ENCODE measurements at places on chromosomes 7 and 10.

DNA sequence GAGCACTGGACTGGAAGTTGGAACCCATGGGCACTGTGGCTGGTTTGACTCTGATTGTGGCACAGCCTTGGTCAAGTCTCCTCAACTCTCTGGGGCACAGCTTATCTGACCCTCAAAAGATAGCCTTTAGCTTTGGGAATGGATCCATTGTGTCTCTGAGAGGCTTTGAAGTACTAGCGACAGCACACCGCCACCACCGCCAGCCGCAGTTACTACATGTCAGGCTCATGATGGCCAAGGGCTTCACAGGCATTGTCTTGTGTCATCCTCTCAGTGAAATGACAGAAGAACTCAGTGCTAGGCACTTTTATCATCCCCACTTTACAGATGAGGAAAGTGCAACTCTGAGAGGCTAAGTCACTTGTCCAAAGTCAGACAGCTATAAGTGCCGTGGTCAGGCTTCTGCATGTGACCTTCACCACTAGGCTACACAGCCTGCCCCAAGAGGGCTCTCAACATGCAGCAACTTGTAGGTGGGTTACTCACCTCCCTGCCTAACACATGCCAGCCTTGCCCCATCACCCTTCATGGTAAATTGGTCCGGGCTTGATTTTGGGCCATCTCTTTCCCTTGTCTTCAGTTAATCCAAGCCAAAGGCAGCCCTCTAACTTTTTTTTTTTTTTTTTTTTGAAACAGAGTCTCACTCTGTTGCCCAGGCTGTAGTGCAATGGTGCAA lies 44.1 kb downstream of the C10orf105 start:
- DNase-seq = no peak

DNA sequence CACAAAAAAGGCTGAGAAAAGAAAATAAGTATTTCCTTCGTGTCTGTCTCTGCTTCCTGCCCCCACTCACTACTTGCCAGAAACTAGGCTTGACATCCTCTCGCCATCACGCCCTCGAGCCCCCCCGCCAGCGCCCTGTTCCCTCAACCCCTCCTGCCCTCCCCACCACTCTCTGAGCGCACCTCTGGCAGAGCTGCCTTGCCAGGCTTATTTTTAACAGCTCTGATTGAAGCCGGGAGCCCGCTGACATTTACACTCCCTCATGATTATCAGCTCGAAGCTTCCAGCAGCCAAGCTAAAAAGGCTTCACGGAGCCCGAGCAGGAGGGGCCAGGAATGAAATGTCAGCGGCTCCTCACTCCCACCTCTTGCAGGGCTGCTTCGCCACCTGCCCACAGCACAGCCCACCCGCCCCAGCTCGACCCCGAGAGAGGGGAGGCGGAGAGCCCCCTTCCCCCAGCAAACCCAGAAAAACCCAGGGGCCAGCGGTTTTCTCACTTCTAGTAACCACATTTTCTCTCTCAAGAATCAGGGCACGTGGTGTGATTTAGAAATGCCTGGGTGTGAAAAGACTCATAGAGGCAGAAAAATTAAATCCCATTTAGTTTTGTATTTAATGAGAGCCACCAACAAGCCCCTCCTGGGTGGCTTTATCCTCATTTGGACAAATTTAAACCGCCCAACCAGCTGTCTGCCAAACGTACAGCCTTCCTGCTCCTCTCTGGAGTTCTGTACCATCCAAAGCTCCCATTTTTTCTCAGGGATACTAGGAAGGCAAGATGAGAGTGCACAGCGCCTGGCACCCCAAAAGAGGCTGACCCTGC lies 89.3 kb downstream of the SLIT1 start:
- DNase-seq = no peak

GRCh38 chr7:139541600-139542307 lies 18.3 kb downstream of the CLEC2L start:
- no peak for DNase-seq

GRCh38 chr7:34772296-34772938 lies 114.4 kb downstream of the NPSR1 start:
- no peak for DNase-seq

GRCh38 chr7:155168597-155169480 lies 98.7 kb downstream of the HTR5A start:
- DNase-seq = no peak

GRCh38 chr7:2075811-2076210 lies 156.9 kb downstream of the MAD1L1 start:
- DNase-seq = no peak

DNA sequence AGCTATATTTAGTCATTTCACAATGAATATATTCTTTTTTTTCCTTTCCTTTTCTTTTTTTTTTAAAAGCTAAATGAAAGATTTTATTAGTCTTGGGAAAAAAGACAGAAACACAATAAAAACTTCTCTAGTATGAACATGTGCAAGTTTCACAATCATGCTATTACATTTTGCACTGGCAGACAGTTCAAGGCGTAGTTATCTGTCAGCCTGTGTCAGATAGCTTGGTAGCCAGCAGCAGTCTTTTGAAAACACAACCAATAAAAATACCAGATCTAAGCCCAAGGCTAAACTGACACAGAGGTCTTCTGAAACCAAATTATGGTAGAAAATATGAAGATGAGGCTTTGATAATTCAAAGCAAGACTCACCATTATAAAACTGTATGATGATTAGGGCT lies 205.8 kb upstream of the TEX47 start:
- DNase-seq = no peak

- no peak for DNase-seq
Measured at GRCh38 chr10:47246406-47247147, 53.4 kb upstream of the GDF10 start.

DNA sequence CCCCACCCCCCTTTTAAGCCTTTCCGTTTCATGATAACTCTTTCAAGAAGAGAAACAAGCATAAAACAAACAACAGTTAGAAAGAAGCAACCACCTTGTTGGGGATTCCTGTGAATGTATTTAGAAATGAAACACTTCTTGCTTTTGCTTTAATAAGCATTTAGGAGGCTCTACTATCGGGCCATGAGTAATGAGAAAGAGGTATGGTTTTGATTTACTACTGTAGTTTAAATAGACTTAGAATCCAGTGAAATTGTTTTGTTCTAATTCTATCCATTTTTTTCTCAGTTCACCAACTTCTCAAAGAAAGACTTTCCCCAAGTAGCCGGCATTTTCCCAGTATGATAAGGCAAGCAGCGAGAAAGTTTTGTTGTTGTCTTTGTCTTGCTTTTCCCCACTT lies 168.7 kb upstream of the HABP2 start:
- no peak for DNase-seq

DNA sequence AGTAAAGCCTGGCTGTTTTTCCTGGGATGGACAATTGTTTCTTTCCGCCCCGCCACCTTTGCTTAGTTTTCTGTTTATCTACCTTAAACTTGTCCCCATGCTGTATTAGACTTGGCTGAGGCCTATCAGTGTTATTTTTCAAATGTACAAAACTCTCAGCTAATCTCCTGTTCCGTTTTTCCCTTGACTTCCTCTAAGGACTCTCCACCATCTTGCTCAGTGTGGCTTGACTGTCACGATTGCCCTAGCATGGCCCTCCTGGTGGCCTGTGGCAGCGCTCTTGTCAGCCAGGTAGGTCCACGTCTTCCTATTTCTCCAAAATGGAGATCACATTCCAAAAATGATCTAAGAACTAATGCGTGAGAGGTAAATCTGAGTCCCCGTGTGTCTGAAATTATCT lies 36.7 kb downstream of the BAIAP2L1 start:
- DNase-seq = no peak

GRCh38 chr10:97210543-97210960 lies 24.8 kb upstream of the SLIT1 start:
- peak; percentile 44 for DNase-seq

GRCh38 chr7:27173511-27173955 lies 587 bp downstream of the HOXA10 start:
- DNase-seq = no peak

- no peak for DNase-seq
Measured at GRCh38 chr7:132395361-132395760, 180.9 kb downstream of the PLXNA4 start.

GRCh38 chr7:152937282-152937681 lies 177.7 kb downstream of the ACTR3B start:
- no peak for DNase-seq

DNA sequence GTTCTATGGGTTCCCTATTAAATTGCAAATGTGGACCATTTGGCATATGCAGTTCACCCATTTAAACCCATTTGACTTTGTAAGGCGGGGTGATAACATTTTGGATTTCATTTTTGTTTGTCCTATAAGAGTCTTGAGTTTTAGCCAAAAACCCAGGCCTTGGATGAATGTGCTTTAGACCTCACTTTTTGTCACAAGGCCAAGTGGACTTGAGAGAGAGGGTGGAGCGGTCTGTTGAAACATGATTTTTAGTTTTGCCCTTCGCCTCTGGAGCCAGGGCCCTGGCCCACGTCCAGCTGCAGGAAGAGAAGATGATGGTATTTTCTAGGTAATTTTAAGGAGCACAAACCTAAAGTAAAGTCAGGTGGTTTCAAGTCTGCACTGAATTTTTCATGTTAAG lies 260.1 kb downstream of the SLC25A13 start:
- no peak for DNase-seq

DNA sequence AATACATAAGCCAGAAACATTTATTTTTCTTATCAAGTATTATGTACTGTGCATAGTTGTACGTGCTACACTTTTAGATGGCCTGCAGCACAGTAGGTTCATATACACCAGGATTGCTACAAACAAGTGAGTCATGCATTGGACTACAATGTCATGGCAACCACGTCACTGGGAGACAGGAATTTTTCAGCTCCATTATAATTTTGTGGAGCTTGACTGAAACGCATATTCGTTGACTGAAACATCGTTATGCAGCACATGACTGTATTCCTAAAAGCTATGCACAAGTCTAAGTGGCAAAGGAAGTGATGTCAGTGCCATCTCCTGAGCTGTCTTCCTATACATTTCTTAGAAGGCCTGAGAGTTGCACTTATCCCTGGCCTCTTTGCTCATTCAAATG lies 871.8 kb downstream of the IPMK start:
- no peak for DNase-seq

- DNase-seq = no peak
Measured at GRCh38 chr7:157033483-157034473, 23.3 kb upstream of the MNX1 start.

GRCh38 chr7:140689199-140690152 lies 7.0 kb upstream of the NDUFB2 start:
- no peak for DNase-seq

- no peak for DNase-seq
Measured at GRCh38 chr10:29397221-29397620, 108.4 kb downstream of the LYZL1 start.

DNA sequence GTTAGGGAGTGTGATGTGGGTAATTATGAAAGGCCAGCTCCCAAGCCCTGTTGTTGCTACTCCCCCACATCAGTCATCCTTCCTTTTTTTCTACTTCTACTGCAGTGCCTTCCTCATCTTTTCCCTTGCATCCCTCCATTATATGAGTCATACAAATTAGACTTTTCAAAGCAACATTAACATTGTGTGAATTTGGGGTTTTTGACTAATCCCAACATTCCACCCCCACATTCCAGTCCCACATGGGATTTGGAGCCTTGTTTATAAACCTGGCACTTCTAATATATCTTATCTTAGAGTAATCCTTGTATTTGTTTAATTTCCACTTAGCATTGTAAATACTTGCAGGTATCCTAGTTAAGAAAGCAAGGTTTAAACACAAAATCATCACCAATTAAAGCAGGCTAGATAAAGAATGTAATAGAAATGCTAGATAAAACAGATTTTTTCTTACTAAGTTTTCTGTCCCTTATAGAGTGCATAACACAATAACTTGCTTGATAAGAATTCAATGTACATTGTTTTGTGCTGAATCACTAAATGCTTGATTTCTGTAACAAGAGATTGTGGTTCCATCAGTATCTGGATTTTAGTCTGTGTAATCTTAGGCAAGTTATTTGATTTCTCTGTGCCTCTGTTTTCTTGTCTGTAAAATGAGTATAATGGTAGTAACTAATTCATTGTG lies 165.8 kb downstream of the CFTR start:
- no peak for DNase-seq

- DNase-seq = no peak
Measured at GRCh38 chr10:28411648-28412047, 108.8 kb upstream of the MPP7 start.

DNA sequence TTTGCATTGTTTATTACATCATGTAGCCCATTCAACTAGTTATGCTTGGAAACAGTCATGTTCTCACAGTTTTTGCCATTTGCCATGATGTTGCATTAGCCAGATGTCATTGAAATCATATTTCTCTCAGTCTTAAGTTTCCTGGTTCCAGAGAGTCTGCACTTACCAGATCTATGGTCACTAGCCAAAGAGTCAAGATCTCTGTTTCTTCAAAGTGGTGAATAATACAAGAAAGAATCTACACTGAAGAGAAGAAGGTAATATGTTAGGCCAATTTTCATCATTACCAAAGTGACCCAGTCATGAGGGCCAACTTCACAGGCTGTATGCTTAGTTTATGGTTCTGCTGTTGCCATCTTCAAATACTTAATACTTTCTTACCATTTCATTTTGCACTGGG lies 89.0 kb upstream of the PHYHIPL start:
- DNase-seq = no peak

DNA sequence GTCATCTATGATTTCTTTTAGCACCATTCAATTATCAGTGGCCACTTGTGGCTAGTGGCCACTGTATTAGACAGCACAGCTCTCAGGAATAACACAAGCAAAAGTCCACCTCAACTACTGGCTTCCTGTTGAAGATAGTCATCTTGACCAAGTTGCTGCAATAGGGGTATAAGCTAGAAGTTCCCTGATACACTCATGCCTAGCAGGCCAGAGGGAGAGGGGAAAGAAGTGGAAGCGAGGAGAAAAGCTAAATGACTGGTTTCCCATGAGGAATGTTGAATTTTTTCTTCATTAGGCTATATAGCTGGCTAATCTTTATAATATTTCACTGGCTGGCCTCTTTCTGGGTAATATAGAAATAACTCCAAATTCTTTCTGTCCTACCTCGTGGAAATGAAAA lies 327.5 kb upstream of the MEOX2 start:
- no peak for DNase-seq

- DNase-seq = no peak
Measured at GRCh38 chr10:116270771-116271592, 2.0 kb downstream of the GFRA1 start.

DNA sequence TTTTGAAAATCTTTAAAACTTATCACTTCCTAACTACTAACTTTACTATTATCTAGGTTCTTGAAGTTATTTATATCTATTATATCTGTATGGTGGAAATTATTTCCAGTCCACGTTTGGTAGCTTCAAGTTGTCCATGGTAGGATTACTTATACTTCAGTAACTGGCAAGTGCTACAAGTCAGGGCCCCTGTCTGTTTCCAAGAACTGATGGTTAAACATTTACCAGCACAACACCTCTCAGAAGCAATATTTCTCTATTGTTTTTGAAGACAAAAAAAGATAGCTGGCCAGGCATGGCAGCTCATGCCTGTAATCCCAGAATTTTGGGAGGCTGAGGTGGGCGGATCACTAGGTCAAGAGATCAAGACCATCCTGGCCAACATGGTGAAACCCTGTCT lies 240.4 kb upstream of the RHOBTB1 start:
- no peak for DNase-seq

Data from activated effector memory CD4-positive, alpha-beta T cell treated with Interleukin-2 at 50 U/mL for 16 hours (primary cell).